ENCODE measurements at places on chromosomes 16 and 17.
A peak's percentile ranks its signal among the peaks of the same experiment; 100 is the strongest.

- no peak for DNase-seq
Observed at GRCh38 chr16:56860226-56861020, 4.6 kb upstream of the SLC12A3 start.

GRCh38 chr17:71987634-71988033 is 133.2 kb upstream of the SOX9 start:
- DNase-seq = no peak

DNA sequence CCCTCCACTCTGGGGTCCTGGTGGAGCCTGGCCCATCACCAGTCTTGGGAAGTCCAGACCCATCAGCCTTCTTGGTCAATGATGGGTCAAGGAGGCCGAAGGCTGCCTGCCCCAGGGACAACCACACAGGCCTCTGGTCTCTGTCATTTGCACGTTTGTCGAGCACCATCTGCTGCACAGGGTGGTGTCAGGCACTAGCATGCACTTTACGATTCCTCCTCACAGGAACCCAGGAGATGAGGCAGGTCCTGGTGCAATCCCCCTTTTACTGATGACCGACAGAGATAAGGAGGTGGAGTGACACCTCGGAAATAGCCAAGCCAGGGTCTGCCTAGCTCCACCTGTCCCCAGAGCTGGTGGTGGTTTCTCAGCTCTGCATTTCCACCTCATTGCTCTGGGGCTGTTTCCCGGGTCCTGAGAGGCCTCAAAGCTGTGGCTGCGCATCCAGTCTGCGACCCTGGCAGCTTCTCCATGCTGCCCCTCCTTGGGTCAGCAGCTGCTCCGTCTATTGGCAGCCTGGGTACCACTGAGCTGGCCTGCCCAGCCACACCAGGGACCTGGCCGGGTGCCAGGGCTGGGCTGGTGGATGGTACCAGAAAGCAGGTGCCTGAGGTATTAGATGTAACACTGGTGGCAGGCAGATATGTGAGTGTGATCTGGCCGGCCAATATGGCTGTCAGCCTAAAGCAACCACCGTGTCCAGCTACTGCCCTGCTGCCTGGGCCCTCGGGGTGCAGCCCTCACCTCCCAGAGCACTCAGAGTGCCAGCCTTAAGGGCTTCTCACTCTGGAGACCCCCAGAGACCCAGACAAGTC is 10.0 kb downstream of the MMP15 start:
- no peak for DNase-seq

DNA sequence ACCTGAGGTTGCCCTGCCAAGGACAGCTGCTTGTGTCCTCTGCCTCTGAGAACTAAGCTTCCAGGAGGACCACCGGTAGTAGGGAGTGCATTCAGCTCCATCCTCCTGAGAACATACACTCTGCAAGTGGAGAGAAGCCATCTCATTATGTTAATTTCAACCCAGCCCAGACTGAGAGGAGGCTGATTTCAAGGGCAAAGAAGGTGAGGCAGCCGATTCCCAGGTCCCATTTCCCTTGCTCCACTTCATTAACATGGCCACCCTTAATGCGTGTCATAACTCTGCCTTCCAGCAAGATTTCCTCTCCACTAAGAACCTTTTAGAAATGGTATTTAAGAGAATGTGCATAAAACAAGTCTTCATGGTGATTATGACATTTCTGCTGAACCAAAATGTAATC is 72.5 kb downstream of the CDH13 start:
- DNase-seq = no peak

- no peak for DNase-seq
Observed at GRCh38 chr17:79465011-79465680, 145.7 kb downstream of the RBFOX3 start.

GRCh38 chr16:85943711-85944110 is 44.7 kb downstream of the IRF8 start:
- DNase-seq = no peak

DNA sequence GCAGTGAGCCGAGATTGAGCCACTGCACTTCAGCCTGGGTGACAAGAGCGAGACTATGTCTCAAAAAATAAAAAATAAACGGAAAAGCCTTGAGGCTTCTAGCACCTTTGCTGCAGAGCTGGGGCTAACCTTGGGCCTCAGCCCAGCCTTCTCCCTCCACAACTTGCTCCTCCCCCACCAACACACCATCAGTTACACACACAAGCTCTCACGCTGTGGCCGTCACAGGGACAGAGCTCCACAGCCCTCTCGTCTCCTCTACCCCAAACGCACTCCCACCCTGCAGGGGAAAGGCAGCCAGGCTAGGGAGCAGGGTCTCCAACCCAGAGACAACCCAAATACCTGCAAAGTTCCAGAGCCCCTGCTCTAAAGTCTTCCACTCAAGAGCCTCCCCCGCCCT is 22.0 kb upstream of the MRPS23 start:
- no peak for DNase-seq

DNA sequence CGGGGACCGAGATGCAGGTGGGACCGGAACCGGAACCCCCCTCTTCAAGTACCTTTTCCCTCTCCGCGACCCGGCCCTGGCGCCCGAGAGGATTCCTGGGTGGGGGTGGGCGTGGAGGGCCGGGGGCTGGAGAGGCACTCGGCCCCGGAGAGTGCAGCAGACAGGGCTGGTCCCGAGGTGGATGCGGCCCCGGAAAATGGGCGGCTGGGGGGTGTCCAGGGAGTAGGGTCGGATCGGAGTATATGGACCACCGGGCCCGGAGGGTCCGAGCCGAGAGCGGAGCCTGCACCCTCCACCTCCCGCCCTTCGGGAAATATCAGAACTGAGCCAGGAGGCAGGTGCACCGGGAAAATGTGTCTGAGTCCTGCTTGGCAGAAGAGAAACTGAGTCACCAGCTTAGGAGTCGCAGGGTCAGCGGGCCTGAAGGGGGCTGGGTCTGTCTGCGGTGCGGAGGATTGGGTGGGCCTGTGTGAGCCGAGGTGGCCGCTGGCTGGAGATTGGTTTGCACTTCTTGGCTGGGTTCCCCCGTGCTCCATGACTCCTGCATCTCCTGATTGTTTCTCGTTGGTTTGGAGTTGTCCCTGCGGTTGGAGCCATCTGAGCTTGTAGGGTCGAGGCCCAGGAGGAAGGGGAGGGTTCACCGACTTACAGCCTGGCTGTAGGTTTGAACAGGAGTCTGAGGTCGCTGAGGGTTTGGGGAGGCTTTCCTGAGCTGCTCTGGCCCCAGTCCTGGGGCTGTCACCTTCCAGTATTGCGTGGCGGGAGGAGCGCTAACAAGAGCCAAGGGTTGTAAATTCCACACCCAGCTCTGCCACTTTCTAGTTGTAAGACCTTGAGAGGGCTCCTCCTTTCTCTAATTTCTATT is 518 bp downstream of the SH2B1 start:
- DNase-seq = no peak

DNA sequence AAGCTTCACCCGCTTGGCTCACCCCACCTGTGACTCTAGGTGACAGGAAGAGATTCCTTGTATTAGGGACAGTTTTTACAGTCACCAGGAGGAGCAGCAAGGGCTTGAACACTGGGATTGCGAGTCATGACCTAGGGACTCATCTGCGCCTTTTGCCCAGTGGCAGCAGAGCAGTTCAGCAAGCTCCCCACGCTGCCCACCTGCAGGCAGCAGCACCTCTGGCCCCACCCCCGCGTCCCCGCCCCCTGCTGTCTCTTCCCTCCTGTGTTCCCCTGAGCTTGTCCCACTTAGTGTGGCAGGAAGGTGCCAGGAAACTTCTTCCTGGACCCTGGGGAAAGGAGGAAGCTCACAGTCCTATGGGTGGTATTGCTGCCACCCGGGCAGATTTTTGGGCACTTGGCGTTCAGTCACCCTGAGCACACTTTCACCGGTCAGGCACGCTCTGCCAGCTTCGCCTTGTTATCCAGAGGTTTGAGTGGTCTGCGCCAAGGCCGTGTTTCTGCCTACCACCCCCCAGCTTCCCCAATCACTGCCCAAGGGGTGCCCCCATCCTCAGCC is 8.7 kb downstream of the MMP15 start:
- no peak for DNase-seq

DNA sequence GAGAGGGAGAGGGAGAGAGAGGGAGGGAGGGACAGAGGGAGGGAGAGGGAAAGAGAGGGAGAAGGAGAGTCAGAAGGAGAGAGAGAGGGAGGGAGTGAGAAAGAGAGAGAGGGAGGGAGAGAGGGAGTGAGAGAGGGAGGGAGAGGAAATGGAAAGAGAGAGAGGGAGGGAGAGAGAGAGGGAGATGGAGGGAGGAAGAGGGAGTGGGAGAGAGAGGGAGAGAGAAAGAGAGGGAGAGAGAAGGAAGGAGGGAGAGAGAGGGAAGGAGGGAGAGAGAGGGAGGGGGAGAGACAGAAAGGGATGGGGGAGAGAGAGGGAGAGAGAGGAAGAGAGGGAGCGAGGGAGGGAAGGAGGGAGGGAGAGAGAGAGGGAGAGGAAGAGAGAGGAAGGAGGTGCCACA is 72.8 kb downstream of the AXIN2 start:
- no peak for DNase-seq

DNA sequence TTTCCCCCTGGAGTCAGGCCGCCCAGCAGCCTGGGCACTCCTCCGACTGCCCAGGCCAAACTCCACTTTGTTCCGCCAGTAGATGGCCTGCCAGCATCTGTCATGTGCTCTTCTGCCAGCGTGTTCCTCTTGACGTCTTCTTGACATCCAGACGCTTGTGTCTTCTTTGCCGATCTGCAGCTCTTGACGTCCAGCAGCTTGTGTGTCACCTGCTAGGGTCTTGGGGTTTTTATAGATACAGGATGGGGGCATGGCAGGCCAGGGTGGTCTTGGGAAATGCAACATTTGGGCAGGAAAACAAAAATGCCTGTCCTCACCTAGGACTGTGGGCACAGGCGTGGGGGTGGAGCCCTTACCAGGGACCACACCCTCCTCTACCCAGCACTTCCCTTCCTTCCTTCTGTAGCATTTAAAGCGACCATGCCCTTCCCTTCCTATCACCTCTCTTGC is 88.7 kb downstream of the BMERB1 start:
- no peak for DNase-seq

GRCh38 chr16:79307214-79307613 is 293.3 kb downstream of the MAF start:
- no peak for DNase-seq

- no peak for DNase-seq
Observed at GRCh38 chr16:22734368-22734767, 79.6 kb upstream of the HS3ST2 start.

DNA sequence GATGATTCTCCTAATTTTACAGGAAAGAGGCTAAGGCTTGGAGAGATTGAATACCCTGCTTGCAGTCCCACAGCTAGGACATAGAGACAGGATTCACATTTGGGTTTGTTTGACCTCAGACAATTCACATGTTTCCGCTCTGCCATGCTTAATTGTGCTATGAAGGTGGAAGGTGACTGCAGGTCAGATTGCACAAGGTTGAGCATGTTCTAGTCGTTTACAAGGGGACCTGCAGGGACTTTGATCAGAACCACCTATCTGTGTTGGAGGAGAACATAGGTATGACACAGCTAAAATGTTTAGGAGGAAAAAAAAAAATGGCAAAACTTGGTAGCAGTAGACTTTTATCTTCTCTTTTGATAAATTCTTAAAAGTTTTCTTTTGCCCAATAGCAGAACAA is 4.9 kb upstream of the ANKFN1 start:
- no peak for DNase-seq

- no peak for DNase-seq
Observed at GRCh38 chr16:66162821-66163220, 203.7 kb upstream of the CDH5 start.

- no peak for DNase-seq
Observed at GRCh38 chr17:42779304-42779935, 990 bp upstream of the WNK4 start.

DNA sequence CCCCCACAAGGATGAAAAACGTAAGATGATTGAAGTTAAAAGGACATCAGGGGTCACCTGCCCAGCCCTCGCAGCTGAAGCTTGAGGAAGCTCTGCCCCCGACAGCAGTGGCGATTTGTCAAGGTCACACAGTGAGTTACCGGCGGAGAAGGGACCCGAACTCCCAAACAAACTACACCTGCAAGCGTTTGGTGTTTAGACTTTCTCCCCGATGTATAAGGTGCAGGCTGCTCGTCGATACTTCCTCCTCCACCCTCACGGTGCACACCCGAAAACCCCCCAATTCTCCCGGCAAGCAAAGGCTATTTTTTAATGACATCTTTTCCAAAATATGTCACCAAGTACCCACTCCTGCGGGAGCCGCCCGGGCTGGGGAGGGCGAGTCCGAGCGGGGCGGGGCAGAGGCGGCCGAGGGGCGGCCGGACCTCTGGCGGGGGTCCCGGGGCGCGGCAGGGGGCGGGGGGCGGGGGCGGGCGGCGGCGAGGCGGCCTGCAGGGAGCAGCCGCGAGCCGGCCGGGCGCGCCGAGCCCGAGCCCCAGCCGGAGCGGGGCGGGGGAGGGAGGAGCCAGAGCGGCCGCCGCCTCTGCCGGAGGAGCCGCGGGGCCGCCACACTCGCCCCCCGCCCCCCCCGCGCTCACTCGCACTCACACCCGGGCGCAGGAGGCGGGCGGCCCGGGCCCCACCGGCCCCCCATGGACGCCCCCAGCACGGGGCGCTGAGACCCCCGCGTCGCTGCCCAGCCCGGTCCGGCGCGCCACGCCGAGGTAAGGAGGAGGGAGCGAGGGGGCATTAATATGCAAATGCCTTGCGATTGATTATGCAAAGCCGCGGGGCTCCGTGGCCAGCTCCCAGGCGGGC is at the start of gene THRA:
Gene THRA (plus strand): TSS at position 637 of the 858 bp plus-strand sequence. CDS start 11,524 bp downstream, outside the sequence.
- peak; percentile 30 for DNase-seq

- no peak for DNase-seq
Observed at GRCh38 chr16:9372934-9373890, 281.8 kb downstream of the HAPSTR1 start.

- DNase-seq = no peak
Observed at GRCh38 chr17:55124730-55125360, 139.9 kb upstream of the HLF start.

DNA sequence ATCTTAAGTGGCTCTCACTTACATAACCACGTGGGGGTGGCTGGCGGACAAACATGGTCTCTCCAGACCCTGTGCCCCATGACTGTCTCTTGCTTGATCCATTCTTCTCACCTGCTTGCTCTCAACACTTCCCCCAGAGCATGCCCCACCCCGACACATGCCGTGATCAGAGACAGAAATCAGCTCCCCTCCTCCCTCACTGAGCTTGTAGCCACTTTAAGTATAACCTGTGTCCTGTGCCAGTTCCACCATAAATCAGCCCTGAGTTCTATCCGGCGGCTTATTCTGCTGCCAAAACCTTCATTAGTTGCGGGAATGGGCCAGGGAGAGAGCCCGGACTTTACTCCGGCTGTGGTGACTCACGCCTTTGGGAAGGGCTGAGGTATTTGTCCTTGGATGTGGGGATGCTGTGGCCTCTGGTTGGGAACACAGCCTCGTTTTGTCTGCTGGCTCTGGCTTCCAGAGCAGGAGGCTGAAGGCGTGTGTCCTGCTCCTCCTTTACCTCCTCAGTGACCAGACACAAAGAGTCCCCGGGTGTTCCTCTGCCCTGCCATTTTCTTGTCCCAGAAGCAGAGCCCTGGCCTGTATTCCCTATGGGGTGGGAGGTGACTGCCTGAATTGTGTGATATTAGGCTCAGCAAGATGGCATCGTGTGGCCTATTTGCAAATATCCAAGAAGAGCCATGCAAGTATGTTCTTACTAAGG is 21.1 kb downstream of the ANKRD40 start:
- DNase-seq = no peak

- DNase-seq = no peak
Observed at GRCh38 chr16:70703041-70703834, 17.4 kb upstream of the MTSS2 start.
